ENCODE measurements at places on chromosomes 4 and X. TPM values are rescaled to one million over a fixed set of nuclear protein-coding genes. Genes with fewer than 3 reads are reported as not detected.

GRCh38 chr4:78121338-78121904 is 64.3 kb downstream of the FRAS1 start:
- DNase-seq, result no peak

DNA sequence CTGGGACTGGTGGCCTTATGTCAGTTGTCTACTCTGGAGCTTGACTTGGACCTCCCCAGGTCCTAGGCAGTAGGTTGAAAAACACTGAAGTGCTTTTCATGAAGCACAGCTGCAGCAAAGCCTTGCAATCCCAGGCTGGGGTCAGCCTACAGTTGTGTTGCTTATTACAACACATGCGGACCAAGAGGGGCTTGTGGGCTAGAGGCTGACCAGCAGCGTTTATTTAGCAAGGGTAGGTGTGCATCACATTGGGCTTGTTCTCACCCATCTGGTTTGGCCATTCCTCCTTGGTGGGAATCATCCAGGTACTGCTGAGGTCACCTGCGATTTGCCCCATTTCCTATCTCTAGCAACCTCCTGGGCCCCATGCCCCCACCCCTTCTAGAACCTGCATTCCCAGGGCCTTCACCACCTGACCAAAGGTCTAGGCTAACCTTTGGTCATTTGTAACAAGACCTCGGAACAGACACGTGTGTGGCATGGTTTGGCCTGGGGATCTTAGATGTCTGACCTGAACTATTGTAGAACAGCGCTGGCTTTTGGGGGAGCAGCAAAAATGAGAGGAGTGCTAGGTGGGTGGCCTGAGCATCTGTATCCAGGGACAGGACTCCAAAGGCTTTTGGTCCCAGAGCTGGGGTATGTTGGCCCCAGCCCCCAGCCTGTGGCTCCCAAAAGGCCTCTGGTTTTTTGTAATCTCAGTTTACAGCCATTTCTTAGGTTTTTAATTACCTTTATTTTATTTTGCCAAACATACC is 3.0 kb downstream of the RPL10 start:
- DNase-seq, result no peak

GRCh38 chr4:30866346-30866745 is 146.2 kb downstream of the PCDH7 start:
- no peak for DNase-seq

- no peak for DNase-seq
These were observed 51.5 kb downstream of the SPATA18 start for GRCh38 chr4:52102587-52102986.

The HADH gene
- total RNA-seq, result 62.7 TPM

DNA sequence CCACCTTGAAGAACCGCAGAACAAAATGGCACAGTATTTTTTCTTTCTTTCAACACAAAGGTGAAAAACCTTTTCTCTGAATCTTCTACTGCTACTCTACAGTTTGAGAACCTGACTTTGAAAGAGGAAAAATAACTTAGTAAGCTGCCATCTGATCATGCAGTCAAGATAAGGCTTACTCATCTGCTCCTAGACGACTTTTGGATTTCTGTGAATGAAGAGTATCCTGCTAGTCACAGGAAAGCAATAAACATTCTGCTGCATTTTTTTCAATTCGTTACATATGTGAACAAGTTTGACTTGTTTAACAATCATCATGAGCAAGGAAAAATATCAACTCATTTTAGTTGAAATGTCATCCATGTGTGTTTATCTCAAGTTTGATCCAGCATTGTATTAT is 25.2 kb downstream of the TIGD2 start:
- no peak for DNase-seq

The MAP3K15 gene
- total RNA-seq, result not detected

- no peak for DNase-seq
These were observed 570.1 kb upstream of the ACTRT1 start for GRCh38 chrX:128622296-128622695.

DNA sequence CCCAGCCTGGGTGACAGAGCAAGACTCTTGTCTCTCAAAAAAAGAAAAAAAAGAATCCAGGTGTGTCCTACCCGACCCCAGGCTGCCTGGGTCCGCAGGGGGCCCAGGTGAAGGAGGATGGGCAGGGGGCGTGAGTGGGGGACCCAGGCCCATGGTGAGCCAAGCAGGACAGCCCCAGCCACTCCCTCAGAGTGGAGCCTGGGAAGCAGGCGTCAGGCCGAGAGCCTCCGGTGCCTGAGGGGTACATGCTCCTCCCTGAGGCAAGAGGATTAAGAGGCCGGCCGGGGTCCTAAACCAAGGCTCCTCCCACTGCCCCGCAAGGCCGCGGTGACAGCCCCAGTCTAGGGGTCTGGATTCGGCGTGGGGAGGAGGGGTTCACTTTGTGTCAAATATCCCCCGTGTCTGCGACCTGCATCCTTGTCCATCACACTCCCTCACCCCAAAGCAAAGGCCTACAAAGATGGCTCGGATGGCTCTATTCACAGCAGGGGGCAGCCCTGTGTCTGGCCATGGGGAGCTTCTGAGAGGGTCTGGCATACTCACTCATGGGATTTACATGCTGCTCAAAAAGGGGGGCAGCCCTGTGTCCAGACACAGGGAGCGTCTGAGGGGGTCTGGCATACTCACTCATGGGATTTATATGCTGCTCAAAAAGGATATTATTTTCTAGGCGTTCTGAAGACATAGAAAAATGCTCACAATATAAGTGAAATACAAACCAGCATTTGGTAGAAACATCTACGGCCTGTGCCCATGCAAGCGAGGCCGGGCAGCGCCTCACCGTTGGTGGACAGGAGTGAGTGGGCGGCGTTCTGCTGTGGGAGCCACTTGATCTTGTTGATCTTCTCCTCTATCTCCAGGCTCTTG is 94.6 kb downstream of the PPP2R2C start:
- DNase-seq, result no peak

The SPANXA1 gene
- not detected for total RNA-seq

DNA sequence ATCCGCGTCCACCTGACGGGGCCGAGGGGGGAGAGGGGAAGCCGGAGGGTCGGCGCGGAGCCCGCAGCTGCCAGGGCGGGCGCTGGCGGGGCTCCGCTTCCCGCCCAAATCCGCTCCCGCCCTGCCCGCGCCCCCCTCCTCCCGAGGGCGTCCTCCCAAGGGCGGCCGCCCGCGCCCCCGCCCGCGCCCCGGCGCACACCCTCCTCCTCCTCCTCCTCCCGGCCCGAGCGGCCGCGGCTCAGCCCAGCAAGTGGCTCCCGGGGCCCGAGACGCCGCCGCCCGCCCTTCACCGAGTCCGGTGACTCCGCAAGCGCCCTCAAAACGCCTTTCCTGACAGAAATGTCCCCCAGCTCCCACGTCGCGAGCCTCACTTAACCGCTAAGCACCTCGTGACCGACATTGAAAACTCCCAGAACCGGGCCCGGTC is 487 bp downstream of the HMGB2 start:
- peak; percentile 65 for DNase-seq

DNA sequence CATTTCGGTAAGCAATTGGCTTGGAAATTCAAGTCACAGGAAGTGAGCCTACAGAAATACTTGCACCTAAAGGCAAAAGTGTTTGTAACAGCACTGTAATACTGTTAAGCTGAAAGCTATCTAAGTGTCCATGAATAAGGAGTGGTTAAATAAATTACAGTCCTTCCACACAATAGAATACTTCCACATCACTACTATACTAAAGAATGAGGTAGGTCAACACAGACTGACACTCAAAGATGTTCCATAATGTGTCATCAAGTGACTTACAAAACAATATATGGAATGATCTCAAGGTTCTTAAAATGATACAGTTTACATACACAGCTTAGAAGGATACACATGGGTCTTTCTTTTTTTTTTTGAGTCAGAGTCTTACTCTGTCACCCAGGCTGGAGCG is 27.0 kb downstream of the SLC10A6 start:
- no peak for DNase-seq

The SPARCL1 gene
- 400 TPM for total RNA-seq

DNA sequence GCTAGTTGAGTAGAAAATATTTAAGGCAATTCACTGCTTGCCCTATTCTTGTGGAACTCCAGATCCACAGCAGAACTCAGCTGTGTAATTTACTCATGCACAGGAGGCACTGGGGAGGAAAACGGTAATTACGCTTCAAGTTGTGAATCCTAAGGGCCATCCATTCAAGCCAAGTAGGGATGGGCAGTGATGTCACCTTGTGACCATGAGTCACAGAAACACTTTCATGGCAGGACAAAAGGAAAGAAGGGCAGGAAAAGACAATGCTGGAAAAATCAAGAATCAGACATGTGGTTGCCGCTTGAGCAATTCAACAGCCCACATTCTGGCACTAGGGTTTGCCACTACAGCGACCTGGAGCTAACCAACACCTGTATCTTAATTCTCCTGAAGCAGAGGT is 1.4 kb downstream of the PAQR3 start:
- no peak for DNase-seq

The SLC25A6 gene
- 391 TPM for total RNA-seq

DNA sequence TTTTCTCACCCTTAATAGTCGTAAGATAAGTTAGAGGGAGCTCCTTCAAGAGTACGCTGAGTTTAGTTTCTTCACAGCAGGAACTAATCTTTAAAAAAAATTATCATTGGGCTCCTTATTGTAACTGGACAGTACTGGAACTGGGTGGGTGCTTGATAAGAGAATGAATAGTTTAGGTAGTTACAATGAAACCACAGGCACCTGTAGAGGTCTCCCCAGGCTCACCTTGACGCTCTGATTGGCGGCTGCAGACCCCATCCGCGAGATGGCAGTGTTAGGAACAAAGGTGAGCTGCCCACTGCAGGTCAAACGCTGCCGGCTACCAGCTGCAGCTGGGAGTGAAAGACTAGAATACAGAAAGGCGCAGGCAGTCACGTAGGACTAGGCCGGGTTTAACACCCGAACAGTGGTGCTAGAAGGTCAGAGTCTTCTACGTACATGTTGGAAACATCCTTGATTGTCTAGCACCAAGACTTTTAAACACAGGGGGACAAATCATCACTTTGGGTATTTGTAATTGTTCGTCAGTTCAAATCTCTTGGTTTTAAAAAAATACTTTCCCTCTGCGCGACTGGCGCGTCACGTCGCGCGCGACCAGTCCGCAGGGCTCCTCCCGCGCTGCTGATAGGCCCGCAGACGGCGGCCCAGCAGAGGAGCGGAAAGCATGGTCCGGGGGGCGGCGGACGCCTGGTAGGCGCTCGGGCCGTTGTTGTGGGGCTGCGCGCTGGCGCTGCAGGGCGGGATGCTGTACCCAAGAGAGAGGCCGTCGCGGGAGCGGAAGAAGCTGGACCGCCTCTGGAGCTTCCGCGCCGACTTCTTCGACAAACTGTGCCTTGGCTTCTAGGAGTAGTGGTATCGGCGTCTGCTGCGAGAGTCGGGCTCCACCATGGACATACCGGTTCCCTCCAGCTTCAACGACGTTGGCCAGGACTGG is 45.6 kb downstream of the SMARCA5 start:
- DNase-seq, result peak; percentile 73

DNA sequence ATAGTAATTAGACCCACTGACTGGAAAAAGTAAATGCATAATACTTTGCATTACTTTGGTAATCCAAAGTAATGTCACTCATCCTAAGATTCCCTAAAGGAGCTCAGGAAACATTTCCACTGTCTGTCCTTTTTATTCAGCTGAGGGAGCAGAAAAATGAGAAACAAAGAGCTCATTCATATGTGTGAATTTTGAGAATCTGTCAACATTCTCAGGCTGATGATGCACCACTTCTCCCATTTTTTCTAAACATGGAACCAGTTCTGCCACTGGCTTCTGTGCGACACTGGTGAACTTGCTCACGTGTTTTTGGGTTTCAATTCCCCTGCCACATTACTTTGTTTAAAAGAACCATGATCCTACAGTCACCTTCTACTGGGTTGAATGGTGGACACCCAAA is 28.4 kb upstream of the ADH7 start:
- no peak for DNase-seq

The SH3D19 gene
- 41.7 TPM for total RNA-seq

GRCh38 chr4:11201256-11201655 is 227.4 kb downstream of the HS3ST1 start:
- DNase-seq, result no peak

- peak; percentile 18 for DNase-seq
These were observed 31.9 kb upstream of the SORCS2 start for GRCh38 chr4:7160439-7160838.

GRCh38 chr4:39889226-39889625 is 88.5 kb downstream of the PDS5A start:
- DNase-seq, result no peak

DNA sequence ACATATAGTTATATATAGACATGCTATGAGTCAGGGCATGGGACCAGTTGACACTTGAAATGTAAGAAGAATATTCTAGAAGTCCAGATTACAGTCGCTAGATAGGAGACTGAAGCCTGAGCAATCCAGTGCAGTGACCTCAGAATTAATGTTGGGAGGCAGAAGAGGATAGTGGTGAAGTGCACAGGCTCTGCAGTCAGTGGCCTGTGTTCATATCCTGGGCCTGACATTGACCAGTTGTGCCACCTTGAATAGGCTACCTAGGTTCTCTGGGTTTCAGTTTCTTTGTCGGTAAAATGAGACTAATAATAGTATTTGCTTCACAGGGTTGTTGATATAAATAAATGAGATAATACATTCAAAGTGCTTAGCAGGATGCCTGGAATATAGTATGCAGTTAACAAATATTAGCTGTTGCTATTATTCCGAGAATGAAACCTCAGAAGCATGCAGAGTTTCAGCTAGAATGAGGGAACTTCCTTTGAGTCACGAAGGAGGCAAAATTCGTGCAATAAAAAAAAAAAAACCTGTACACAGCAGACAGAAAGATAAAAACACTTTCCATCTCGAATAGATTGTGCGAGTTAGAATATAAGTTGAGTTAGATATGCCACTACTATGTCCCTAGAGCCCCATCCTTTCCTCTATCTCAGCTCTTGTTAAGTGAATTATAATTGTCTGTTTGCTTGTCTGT is 4.0 kb upstream of the SH2D1A start:
- DNase-seq, result no peak

- DNase-seq, result no peak
These were observed 26.3 kb downstream of the ANKRD50 start for GRCh38 chr4:124686279-124686678.

The VCX3B gene
- not detected for total RNA-seq

DNA sequence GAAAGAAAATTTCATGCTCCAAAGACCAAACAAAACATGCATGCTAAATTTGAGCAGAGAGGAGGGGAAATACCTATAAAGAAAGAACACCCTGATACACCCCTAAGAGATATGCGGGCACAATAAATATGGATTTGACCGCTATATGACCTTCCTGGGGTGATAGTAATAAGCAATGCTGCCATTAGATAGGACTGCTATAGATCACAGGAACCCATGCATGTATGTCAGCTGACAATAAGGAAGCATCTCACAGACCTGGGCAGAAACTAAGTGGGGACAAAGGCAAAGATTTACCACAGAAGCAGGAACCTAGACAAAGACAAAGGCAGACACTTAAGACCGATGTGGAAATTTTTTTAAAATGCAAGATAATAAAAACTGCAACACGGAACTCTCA is 21.3 kb downstream of the ZNF721 start:
- DNase-seq, result no peak

The PRICKLE3 gene
- 24.7 TPM for total RNA-seq

The FAM47E gene
- 9.6 TPM for total RNA-seq

GRCh38 chr4:108141213-108141950 is 27.4 kb downstream of the LEF1 start:
- DNase-seq, result no peak
